ELR (cell line): ENCODE measurements at places on chromosomes 13 and 19.

- DNase-seq, result no peak
Measured at GRCh38 chr19:4800591-4801081, 9.1 kb downstream of the FEM1A start.

GRCh38 chr13:73781384-73781783 lies 352.8 kb downstream of the KLF12 start:
- DNase-seq, result no peak

DNA sequence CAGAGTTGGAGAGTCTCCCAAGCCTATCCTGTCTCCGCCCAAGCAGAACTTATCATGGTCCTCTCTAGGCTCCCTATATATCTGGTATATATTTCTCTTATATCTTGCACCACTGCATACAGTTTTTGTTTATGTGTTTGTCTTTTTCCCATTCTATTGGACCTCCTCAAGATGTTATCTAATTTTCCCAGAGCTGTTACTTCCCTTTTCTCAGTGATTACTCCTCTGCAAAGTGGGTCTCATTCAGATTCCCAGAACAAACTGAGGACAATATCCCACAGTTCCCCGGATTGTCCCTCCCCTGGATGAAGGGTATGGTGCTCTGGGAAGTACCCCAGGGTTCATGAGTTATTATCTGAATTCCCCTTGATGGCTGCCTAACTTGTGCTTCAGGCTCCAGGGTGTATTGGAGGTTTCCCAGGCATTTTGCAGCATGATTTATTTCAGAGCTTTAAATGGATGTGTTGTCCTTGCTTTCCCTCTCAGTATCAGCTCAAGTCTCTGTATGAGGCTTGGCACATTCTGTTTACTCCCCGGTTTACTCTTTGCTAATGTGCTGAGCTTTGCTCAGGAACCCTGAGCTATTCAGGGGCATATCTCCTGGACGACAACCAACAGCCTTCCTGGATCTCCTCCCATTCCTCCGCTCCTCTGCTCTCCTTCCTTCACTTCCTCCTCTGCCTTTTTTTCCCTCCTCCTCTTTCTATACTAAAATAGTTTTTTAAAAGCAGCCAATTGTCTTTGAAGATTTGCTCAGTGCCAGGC lies 329.3 kb downstream of the SPRY2 start:
- DNase-seq, result no peak

DNA sequence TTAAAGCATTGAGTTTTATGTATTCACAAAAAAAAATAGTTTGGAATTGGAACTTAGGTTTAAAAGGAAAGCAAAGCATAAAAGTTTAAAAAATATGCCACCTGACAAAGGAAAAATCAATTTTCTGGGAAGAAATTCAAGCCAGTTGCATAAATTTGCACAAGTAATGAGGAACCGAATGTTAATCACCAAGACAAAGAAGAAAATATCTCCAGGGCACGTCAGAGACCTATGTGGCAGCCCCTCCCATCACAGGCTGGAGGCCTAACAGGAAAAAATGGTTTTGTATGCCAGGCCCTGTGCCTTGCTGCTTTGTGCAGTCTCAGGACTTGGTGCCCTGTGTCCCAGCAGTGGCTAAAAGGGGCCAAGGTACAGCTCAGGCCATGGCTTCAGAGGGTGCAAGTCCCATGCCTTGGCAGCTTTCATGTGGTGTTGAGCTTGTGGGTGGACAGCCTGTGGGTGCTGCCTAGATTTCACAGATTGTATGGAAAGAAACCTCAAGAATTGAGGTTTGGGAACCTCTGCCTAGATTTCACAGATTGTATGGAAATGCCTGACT lies 767.2 kb upstream of the SLC10A2 start:
- no peak for DNase-seq

DNA sequence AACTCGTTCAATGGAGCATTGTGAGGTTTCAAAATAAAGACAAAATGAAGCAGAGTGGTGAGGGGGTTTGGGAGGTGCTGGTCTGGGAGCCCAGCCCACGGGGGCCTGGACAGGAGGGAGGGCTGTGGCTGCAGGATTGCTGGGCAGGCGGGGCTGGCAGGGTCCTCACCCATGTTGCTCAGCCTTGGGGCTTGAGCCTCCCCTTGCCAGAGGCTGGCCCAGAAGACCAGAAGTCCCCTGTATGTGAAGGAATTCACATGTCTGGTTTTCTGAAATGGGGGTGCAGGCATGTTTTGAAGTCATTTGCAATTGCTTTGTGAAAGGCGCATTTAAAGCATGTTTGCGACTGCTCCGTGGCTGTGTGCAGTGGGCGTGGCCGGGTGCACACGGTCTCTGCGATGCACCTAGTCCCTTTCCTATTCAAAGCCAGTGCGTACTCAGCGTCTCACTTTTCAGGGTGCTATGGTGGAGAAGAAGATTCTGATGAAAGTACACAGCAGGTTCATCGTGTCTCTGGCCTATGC lies 2.3 kb downstream of the GRK1 start:
- no peak for DNase-seq
